ENCODE measurements at places on chromosomes 1 and 21.

DNA sequence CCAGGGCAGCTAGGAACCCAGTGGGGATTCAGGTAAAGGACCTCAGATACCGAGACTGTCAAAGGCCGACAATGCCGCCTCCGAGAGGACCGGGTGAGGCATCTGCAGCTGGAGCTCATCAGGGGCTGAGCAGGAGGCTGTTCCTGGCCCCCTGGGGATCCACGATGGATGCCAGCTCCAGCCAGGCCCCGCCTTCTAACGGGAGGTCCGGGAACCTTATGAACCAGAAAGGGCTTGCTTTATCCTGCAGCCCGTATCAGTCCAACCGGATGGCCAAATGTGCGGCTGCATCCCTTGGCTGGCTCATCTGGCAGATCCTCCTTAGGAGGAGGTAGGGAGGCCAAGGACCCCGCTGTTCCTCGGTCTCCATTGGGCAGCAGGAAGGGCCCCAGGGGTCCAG, 32.0 kb downstream of the SLC45A1 start:
- no peak for DNase-seq

GRCh38 chr1:79006564-79006963, at the start of gene ADGRL4:
ADGRL4 (minus strand) TSS chr1:79006730; CDS start chr1:79006654, 76 bp downstream.
- no peak for DNase-seq

DNA sequence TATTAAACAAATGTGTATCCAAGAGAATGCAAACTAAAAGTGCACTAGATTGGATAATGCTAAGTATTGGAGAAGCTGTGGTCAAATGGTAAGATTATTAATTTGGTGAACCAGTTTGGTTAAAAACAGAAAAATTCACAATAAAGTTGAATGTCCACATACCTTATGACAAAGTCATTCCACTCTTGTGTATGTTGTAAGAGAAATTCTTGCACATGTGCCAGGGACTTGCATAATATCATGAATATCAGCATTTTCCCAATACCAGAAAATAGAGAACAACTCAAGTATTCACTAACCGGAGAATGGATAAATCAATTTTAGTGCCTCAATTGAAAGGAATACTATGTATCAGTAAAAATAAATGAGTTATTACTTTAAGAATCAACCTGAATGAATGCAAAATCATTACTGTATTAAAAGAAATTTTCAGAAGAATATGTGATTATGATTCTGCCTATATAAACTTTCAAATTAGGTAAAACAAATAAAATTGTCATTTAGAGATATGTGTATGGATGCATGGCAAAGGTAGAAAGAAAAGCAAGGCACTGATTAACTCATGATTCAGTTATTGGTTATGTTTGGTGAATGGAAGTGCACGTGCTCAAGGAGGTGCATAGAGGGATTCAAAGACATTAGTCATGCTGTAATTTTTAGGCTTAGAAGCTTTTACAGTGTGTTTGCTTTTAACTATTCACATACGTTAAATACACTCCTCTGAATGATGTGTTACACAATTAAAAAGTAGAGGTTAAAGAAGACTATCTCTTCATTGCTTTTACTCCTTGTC, 217.4 kb upstream of the KCNK2 start:
- DNase-seq = no peak

DNA sequence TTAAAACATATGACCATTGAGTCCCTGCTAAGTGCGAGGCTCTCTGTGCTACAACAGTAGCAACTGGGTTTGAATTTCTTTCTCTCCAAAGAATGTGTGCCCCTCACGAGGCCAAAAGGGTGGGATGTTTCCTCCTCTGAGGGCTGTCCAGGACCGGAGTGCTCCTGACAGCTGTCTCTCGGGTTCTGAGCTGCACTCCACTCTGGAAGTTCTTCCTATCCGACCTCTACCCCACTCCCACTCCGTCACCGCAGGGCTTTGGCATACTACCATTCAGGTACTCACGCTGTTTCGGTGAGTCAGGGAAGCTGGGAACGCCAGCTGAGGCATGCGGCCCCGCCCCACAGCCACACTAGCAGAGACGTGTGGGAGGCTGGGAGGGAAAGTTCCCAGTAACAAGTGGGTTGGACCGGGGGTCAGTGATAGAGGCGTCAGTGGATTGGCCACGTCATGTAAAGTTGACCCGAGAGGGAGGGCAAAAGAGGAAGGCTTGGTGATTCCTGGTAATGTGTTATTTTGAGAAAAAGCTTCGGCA, 705 bp upstream of the SLC50A1 start:
- DNase-seq = peak; percentile 68

Data from GM12865 (cell line).